Lower lobe of right lung (tissue), 2 donors: ENCODE measurements at places on chromosomes 1 and 21. TPM values are rescaled to one million over a fixed set of nuclear protein-coding genes. Genes with fewer than 3 reads are reported as not detected.

Gene OR2T11
- not detected for total RNA-seq

Gene TSACC
- total RNA-seq = not detected

Gene SRGAP2
- 70.2 TPM for total RNA-seq

Gene PLEKHG5
- total RNA-seq = 9.5 TPM

Gene PRR9
- total RNA-seq = not detected

Gene APCS
- total RNA-seq = not detected

Gene LRRC71
- total RNA-seq = 5.3 TPM

Gene B3GALT5
- 1.5 TPM for total RNA-seq

DNA sequence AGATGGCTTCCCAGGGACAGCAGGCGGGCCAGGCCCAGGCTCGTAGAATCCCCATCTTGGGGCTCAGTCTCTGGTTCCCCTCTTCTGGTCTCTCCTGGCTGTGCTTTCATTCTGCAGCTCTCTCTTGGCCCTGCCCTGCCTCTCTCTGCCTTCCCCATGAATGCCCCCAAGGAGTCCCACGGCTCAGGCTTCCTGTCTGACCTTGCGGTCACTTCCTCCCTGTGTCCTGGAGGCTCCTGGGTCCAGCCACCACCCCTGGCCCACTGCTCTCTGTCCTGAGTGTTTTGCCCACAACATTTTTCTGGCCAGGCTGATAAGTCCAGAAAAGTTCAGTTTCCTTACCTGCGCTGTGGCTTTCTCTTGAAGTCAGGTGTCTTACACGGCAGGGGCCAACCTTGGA lies 29.1 kb downstream of the PIGP start:
- no peaks in the 10 kb centered on the region for H3K36me3 ChIP-seq
- no peak overlapping the region for H3K27ac ChIP-seq
- no peaks in the 10 kb centered on the region for H3K27me3 ChIP-seq
- no peak overlapping the region for H3K4me3 ChIP-seq

DNA sequence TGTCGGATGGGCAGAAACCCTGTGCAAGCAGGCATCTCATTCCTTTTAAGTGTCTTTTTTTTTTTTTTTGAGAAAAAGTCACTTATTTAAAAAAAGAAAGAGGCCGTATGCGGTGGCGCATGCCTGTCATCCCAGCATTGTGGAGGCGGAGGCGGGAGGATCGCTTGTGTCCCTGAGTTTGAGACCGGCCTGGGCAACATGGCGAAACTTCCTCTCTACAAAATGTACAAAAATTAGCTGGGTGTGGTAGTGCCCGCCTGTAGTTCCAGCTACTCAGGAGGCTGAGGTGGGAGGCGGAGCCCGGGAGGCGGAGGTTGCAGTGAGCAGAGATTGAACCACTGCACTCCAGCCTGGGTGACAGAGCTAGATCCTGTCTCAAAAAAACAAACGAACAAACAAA lies 1.7 kb downstream of the GPR137B start:
- no peak overlapping the region for H3K27ac ChIP-seq
- peaks cover 5% of the 10 kb centered on the region for H3K27me3 ChIP-seq
- H3K4me1 ChIP-seq = peaks cover 21% of the 10 kb centered on the region
- H3K4me3 ChIP-seq = peak overlapping the region; percentile 70
- DNase-seq = no peak

DNA sequence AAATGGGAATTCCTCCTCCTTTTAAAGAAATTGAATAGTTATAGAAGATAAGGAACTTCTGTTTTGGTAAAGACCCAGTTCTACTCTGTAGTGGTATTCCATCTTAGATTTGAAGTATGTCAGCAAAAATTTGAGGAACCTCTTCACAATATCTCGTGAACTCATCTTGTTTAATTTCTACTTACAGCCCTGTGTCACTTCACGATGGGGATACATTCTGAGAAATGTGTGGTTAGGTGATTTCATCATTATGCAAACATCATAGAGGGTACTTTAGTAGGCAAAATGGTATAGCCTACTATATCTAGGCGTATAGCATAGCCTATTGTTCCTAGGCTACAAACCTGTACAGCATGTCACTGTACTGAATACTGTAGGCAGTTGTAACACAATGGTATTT lies 36.0 kb downstream of the ALG6 start:
- DNase-seq = no peak
- no peak overlapping the region for H3K4me3 ChIP-seq
- H3K36me3 ChIP-seq = peaks cover 16% of the 10 kb centered on the region
- H3K27me3 ChIP-seq = no peaks in the 10 kb centered on the region

- DNase-seq = no peak
- no peak overlapping the region for H3K27ac ChIP-seq
- no peak overlapping the region for H3K4me3 ChIP-seq
- no peaks in the 10 kb centered on the region for H3K27me3 ChIP-seq
These were observed 49.7 kb upstream of the NHLH2 start for GRCh38 chr1:115890580-115890979.

DNA sequence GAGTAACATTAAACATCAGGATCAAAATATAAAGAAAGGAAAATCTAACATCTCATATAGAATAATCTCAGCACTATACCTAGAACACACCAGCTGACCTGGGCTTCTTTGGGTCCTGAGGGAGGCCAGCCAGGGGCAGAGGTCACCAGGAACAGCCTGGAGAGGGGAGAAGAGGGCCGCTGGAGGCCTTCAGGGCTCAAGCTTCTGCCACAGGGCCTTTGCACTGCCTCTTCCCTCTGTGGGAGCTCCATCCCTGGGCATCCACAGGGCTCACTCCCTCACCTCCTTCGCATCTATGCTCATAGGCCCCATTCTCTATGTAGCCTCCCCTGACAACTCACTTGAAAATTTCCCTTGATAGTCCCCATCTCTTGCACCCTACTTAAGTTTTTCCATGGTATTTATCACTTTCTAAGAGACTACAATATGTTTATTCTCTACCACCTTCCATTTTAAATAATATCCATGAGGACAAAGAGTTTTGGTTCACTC lies 73.9 kb downstream of the HIVEP3 start:
- H3K36me3 ChIP-seq = no peaks in the 10 kb centered on the region
- no peaks in the 10 kb centered on the region for H3K27me3 ChIP-seq
- H3K4me1 ChIP-seq = peaks cover 20% of the 10 kb centered on the region
- no peak for DNase-seq
- H3K4me3 ChIP-seq = no peak overlapping the region
